ENCODE measurements at places on chromosomes 13 and 19. TPM values are rescaled to one million over a fixed set of nuclear protein-coding genes. Genes with fewer than 3 reads are reported as not detected.

The GPR42 gene
- not detected for polyA plus RNA-seq

The DLEU7 gene
- not detected for polyA plus RNA-seq

The OR10H1 gene
- polyA plus RNA-seq, result not detected

The S1PR4 gene
- polyA plus RNA-seq, result 503 TPM
